ELF-1 (cell line): ENCODE measurements at places on chromosomes 5 and 9.

GRCh38 chr9:3992924-3993323, 306.9 kb downstream of the GLIS3 start:
- DNase-seq, result no peak

- DNase-seq, result peak; percentile 27
Measured at GRCh38 chr9:2722715-2723114, 5.4 kb downstream of the KCNV2 start.

DNA sequence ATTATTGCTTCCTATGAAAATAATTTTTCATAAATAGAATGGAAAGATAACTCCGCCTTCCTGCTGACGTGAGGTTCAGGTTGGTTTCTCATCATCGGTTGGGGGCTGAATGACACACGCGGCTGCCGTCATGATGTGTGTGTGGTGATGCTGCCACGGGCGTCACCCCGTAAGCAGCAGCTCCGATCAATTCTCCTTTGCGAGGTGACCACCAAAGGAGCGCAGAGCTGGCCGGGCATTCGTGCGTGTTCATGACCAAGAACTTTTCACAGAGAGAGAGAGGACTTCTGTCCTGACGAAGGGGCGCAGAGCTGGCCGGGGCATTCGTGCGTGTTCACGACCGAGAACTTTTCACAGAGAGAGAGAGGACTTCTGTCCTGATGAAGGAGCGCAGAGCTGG, 30.3 kb downstream of the SURF6 start:
- no peak for DNase-seq

DNA sequence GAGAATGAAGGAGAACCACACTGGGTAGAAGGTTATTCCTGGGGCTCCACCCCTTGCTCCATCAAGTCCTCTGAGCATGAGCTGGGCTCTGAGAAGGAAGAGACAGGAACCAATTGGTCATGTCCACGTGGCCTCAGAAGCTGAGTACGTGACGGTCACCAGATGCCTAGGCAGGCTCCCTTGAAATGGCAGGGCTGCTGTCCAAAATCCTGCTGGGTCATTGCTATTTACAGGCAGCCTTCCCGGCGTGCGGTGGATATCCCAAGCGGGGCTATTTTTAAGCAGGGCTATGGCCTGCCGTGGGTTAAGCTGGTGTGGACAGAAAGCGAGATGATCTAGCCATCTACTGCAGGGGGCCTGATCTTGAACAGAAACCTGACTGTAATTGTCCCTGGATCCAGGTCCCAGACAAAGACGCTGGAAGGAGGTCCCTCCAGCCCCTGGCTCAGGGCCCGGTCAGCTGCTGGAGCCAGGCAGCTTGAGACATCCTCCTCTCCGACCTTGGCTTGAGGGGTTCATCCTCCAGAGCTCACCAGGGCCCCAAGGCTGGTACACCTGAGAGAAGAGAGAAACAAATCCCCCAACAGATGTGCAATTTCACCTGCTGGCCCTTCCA, 550 bp upstream of the CKMT2 start:
- DNase-seq, result no peak

DNA sequence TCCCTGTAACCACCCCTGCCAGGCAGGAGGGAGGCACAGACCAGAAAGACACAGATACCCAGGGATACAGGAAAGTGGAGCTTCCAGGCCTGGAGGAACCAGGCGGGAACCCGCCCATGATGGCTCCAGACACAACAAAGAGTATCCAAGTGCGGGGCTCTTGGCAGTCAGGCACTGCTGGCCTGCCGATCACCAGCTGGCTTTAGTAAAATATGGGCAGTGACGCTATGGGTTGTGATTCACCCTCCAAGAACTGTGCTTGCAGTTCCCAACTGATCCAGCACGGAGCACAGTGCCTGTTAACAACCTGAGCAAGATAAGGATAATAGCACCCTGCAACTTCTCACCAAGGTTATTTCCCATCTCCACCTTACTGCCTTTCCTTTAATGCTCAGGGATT, 463.3 kb downstream of the IRX1 start:
- peak; percentile 18 for DNase-seq

GRCh38 chr5:123835421-123835820, 323.4 kb downstream of the CSNK1G3 start:
- DNase-seq, result no peak

DNA sequence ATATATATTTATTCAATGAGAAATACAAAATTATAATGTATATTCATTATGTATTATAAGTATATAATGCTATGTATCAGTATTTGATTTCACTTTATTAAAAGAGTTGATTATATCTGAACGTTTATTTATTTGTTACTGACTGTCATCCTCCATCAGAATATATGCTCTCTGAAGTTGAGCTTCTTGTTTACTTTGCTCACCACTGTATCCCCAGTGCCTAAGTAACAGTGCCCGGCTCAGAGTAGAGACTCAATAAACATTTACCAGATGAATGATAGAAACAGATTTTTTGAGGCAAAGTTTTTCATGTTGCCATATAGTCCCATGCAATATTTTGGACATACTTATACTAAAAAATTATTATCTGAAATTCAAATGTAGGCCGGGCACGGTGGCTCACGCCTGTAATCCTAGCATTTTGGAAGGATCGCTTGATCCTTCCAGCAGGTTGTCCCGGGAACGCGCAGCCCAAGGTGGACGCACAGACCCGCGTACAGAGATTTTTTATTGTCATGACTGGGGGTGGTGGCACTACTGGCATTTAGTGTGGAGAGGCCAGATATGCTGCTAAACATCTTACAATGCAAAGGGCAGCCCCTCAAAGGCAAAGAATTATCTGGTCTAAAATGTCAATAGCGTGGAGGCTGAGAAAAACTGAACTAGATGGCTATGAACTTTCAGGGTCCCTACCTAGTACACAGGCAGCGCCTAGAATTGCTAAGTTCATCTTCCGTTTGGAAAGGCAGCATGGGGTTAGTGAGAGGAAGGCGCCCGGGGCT, 761 bp upstream of the DNAJC25 start:
- DNase-seq, result no peak

DNA sequence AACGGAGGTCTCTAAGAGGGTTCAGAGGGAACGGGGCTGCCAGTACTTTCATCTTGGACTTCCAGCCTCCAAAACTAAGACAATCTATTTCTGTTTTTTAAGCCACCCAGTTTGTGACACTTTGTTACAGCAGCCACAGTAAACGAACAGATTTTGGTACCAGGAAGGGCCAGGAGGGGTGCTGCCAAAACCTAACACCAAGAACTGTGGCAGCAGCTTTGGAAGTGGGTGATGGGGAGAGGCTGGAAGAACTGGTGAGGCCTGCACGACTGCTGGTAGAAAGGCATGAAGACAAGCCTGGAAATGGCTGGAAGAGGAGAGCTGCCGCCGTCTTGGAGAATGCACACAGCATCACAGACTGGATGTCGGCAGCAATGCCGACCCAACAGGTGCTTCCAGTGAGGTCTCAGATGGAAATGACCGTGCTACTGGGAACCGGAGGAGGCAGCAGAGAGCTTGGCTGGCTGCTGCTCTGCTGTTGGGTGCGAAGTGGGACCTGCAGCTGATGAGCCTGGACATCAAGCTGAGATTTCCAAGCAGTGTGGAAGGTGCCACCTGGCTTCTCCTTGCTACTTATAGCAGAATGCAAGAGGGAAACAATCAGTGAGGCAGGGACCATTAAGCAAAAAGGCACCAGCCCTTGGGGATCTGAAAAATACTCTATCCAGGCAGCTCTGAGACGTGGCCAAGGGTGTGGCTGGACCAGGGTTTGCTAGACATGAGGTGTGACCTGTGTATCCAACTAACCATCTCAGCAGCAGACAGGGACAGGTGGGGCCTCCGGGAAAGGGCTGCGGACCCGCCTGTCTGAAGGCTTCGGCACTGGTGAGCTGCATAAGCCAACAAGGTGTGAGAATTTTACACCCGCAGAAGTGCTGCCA, 4.7 kb upstream of the TMEM210 start:
- DNase-seq, result peak; percentile 63

- DNase-seq, result peak; percentile 59
Measured at GRCh38 chr5:141338538-141339306, at the start of gene PCDHGA2. TSS of gene PCDHGA2 (plus strand) at chr5:141338760.

DNA sequence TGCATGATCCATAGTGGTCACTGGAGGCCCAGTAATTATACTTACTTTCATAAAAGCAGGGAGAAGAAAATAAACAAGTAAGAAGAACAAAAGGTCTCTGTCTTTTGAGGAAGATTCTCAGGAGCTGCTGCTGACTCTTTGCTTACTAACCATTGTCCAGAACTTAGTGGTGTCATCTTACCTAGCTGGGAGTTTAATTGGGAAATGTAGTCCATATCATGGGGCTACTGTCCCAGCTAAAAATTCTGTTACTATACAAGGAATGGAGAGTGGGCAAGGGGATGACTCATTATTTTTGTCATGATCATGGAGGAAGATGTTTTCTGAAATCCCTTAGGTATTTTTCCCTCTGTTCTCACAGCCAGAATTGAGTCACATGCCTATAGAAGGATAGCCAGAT, 639.3 kb downstream of the MTRR start:
- DNase-seq, result no peak

DNA sequence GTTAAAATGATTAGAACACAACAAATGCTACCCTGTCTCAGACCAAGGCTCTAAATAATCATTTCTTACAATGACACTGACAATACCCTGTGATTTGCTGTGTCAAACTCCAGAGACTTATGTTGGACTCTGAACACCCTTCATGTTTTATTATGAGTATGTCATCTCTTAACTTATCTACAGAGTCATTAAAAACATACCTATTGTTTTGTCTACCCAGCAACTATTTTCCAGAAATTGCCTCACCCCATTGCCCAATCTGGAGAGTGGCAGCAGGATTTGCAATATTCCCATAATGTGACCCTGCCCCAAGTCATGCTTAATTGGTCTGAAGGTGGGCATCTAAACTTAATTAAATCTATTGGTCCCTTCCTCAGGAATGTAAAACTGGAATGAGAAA, 23.0 kb upstream of the KIF2A start:
- no peak for DNase-seq

DNA sequence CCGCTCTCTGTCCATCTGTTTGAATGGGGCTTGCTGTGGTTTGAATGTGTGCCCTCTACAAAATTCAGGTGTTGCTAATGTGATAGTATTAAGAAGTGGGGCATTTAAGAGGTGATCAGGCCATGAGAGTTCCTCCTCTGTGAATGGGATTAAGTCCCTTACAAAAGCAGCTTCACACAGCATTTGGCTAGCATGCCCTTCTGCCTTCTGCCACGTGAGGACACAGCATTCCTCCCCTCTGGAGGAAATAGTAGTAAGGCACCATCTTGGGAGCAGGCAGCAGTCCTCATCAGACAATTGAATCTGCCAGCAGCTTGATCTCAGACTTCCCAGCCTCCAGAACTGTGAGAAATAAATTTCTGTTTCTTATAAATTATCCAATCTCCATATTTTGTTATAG, 540.2 kb downstream of the CSNK1G3 start:
- no peak for DNase-seq

DNA sequence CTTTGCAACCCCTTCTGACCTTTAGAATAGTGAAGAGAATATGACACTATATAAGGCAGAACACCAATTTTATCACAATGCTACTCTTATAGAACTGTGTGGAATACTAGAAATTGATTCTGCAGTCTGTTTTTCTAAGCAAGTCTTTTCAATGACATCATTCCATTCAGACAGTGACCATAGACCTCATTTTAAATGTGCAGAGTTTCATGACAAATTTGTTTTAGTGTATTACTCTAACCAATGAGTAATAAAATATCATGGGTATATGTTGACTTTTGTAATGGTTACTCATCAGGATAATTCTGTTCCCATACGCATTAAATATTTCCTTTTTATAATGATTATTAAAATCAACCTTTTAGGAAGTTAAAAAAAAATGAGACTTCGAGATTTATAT, 219.9 kb downstream of the COX7C start:
- DNase-seq, result no peak

DNA sequence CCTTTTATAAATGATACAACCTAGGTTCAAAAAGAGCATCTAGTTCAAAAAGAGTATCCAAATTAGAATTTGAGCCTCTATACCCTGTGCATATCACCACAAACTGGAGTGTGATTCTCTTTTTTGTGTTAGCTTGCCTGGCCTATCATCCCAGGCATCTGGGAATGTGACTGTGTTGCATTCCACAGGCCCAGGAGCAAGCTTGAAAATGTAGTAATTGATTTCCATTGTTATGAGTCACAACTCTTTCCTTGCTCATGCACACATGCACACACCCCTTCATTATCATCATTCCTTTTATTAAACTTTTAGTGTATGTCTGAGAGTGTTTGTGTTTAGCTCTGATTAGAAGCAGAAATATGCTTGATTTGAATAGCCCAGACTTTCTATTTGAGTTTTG, 75.2 kb downstream of the FCHO2 start:
- peak; percentile 54 for DNase-seq

GRCh38 chr9:69976152-69976551, 67.5 kb upstream of the MAMDC2 start:
- DNase-seq, result no peak

GRCh38 chr5:64201996-64202395, 36.4 kb downstream of the RNF180 start:
- DNase-seq, result no peak

- DNase-seq, result no peak
Measured at GRCh38 chr9:90449213-90449925, 193.3 kb downstream of the DIRAS2 start.

- DNase-seq, result no peak
Measured at GRCh38 chr9:29958469-29958868, 2385.2 kb upstream of the C9orf72 start.

- DNase-seq, result no peak
Measured at GRCh38 chr9:134188386-134189144, 24.2 kb upstream of the RNU6ATAC start.

DNA sequence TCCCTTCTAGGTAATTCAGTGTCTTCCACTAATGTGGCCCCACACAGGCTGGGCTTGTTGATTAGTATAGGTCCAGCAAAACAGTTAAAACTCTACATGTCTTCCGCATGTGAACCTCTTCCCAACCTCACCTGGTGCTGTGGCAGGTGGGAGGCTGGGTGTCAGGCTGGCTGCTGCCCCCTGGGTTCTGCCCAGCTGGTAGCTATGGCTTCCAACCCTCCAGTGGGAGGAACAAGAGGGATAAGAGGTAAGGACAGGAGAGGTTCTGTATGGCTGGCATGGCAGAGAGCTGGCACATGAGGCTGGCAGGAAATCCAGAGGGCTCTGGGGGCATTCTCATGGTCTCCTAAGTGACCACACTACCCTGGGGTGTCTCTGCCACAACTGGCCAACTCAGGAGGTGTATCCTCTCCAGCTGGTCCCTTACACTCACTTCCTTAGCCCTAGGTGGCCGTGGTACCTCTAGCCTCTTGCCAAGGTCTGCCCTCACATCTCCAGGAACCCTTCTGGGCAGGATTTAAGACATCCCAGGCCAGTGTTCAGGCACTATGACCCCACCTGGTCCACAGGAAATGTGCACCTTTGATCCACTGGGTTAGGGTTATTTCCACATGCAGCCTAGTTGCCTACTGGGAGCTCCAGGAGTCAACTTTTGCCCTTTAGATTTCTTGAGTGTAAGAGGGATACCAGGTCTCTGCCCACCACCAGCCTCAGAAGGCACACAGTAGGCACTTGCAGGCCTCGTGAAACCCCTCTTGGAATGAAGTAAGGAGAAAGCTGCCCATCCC, 41.7 kb downstream of the AHRR start:
- DNase-seq, result no peak
